GM13977 (cell line): ENCODE measurements at places on chromosomes 1 and 21.

DNA sequence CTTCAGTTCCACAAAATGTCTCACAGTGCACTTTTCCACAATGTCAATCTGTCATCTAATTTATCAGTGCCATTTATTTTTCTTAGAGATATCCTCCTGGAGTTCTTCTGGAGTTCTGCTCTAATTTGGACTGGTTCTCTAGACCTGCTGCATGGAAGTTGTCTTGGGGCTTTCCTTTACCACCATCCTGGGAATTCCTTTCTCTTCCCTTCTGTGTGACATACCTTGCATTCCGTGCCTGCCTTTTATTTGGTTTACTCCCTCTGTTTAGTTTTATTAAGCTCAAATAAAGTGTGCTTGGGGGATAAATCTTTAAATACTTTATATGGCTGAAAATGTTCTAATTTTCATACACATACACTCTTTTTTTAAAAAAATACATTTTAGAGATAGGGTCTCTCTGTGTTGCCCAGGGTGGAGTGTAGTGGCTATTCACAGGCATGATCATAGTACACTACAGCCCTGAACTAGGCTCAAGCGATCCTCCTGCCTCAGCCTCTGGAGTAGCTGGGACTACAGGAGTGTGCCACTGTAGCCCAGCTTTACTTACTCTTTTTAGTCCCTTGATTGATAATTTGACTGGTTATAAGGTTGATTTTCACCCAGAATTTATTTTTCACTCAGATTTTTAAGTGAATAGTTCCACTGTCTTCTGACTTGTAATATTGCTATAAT is 14.4 kb downstream of the MTF2 start:
- no peak for DNase-seq

DNA sequence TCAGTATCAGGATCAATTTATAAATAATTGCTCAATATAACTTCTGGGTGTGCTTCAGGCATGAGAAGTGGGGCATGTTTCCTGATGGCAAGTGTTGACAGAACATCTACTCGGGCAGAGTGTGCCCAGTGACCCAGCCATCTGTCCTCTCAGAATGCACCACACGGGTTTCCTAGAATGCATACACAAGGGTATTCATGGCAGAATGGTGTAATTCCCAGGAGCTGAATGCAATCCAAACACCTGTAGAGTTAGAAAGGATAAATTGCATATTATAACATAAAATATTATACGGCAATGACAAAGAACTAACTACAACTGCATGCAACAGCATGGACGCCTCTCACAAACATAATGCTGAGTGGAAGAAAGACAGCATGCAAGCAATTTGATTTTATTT is 391.9 kb downstream of the SIPA1L2 start:
- DNase-seq, result no peak

DNA sequence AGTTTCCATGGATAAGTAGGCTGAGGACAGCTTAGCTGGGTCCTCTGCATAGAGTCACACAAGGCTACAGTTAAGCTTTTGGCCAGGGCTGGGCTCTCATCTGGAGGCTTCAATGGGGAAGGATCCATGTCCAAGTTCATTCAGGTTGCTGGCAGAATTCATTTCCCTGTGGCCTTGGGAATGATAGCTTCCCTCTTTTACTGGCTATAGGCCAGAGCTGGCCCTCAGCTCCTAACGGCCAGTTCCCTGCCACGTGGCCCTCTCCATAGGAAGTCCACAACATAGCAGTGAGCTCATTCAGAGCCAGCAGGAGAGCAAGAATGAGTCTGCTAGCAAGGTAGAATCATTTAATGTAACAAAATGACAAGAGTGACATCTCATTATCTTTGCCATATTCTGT is 15.1 kb upstream of the PODN start:
- no peak for DNase-seq

DNA sequence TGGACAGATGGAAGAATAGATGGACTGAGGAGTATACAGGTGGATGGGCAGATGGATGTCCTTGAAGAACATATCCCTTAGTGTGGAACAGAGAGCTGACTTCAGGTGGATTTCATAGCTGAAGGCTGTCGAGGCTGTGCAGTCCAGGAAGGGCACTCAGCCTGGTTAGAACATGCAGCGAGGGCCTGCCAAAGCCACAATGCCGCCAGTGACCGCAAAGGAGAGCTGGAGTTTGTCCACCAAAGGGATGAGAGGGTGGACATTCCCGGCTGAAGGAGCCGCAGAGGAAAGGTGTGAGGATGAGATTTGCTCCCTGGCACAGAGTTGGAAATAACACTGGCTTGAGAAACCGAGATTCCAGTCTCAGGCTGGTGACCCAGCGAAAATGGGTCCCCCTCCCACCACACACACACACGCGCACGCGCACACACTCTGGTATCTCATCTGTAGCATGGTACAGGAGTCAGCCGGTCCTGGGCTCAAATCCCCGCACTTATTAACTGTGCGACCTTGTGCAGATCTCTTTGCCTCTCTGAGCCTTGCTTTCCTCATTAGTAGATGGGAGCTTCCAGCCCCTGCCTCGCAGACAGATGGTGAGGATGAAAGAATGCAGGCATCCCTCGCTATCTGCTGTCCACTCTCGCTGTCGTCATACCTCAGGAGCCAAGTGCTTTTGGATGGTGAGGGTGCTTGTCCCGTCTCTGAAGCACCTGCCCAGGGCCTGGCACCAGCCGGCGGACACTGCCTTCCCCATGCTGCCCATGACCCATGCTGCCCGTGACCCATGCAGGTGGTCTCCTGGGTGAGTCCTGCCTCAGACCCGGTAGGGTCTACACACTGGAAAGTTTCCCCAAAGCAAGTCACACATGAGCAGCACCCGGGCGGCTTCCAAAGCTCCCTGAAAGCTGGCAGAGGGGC is 26.8 kb upstream of the EFHD2 start:
- no peak for DNase-seq

DNA sequence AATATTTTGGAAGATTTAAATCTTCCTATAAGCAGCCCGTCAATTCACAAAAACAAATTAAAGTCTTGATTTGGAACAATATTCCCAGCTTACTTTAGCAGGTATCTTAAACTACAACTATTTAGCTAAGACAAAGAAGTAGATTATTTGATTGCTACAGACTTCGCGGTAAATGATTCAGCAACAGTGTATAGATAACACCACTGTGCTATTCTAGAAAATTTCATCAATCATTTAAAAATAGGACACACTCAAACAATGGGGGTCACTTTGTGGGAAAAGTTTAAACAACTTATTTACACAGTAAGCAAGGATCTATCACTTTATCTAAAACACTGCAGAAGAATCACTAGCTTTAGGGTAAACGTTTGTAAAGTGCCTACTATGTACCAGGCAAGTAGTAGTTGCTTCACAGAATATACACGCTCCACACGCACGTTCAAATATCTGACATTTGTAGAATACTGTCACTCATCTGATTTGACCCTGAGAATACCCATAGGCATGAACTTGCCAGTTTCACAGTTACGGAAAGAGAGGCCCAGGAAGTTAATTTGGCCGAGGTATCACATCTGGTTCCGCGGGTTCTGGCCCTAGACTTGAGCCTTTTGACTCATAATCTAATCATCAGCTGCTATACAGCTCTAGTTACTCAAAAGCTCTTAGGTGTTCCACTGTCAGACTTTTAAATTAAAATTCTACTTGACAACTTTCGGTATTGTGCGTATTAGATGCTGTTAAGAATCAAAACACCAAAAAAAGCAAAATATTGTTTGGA is 876 bp downstream of the DENND2C start:
- peak; percentile 9 for DNase-seq

- DNase-seq, result peak; percentile 6
These were observed 6.6 kb upstream of the TMEM167B start for GRCh38 chr1:109083923-109084322.

DNA sequence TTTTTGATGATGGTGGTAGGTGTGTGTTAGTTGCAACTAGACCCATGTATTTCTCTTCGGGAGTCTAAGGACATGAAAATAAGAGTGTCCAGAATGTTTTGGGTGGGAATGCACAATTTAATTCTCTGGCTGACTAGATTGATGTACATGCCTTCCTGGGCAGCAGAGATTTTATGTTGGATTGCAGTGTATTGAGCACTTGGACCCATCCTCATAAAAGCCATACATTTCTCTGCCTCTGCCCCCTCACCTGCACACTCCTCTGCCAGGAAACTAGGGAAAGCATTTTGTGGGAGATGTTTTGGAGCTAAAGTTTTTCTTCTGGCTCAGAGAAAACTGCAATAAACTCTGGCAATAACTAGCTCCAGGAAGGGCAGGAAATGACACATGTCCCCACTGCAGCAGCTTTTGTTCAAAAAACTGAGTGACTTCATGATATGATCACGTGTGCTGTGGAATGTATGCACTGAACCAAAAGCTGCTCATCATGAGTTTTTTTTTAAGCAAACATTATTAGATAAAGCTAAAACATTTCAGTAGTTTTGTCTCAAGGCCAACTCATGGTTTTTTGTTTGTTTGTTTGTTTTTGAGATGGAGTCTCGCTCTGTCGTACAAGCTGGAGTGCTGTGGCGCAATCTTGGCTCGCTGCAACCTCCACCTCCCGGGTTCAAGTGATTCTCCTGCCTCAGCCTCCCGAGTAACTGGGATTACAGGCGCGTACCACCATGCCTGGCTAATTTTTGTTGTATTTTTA is 17.6 kb downstream of the RIT1 start:
- no peak for DNase-seq

- DNase-seq, result no peak
These were observed 67.1 kb downstream of the KCNJ15 start for GRCh38 chr21:38323721-38324531.

GRCh38 chr1:98399218-98399617 is 262.3 kb upstream of the SNX7 start:
- DNase-seq, result no peak

DNA sequence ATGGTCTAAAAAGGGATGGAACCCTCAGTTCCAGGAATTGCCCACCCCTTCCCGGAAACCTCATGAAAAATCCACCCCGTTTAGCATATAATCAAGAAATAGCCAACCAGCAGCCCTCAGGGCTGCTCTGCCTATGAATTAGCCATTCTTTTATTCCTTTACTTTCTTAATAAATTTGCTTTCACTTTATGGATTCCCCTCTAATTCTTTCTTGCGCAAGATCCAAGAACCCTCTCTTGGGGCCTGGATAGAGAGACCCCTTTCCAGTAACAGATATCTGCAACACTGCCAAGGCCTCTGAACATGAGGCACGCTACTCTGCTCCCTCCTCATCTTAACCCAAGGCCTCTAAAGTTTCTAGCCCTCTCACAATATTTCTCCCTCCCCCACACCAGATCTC is 58.9 kb upstream of the POU2F1 start:
- DNase-seq, result no peak

DNA sequence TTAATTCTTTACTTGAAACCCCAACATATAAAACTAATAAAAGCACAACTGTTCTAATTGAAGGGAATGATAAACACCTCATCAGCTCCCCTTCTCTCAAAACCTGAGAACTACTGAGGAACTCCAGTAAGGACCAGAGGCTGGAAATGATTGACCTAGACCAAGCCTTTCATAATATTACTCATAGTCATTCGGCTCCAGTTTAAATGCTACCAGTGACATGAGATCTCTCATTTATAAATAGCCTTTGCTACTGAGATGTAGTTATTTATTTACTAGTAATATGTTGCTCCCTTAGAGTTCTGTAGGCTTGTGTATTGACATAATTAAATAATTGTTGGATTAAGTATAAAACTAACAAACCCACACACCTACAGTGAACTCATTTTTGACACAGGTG is 209.8 kb upstream of the PRMT6 start:
- DNase-seq, result no peak

DNA sequence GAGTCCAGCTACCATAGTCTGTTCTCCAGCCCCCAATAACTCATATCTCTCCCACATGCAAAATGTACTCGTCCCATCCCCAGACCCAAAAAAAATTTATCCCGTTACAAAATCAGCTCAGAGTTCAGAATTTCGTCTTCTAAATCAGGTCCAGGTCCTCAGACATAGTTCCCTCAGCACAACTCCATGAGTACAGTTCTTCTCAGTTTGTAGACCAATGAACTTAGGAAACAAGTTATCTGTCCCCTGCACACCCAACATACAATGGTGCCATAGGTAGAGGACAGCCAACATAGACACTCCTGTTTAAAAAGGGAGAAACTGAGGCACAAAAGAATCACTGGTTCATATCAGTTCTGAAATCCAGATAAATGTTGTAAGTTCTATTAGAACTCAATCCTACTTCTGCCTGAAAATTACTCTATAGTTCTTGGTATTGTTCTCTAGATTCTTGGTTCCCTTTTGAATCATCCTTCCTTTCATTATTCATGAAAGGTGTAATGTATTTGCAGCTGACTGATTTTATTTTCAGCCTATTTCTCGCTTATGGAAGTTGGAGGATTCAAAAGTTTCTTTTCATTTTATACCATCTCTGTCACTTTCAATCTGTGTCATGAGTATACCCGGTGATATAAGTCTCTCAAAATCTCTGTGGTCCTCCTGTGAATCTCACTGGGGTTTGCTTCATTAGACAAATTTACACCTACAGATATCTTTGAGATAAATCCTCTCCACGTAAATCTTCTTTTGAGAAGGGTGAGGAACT is 75.8 kb upstream of the TSPAN2 start:
- no peak for DNase-seq

DNA sequence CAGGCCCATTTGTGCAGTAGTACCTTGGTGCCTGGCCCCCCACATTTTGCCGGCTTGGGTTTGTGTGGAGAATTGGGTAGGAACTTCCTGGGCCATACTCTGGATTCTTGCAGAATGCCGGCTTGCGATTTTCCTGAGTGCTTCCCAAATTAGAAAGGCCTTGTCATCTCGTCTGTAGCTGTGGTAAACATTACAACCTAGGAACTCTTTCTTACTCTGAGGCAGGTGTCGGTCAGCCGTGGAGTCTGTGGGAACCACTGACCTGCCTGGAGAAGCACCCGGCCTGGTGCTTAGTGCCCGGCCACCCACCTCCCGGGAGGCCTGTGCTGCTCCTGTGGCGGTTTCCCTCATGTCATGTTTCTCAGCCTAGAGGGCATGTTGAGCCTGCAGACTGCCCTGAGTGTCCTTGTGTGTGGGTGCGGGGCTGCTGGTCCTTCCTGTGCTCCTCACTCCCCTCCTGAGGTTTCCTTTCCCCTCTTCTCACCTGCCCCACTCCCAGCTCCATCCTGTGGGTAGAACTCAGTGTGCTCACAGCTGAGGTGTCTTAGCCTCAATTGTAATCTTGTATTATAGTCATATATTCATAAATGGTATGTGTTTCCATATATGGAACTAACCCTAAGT is 64.7 kb downstream of the S100B start:
- DNase-seq, result no peak

DNA sequence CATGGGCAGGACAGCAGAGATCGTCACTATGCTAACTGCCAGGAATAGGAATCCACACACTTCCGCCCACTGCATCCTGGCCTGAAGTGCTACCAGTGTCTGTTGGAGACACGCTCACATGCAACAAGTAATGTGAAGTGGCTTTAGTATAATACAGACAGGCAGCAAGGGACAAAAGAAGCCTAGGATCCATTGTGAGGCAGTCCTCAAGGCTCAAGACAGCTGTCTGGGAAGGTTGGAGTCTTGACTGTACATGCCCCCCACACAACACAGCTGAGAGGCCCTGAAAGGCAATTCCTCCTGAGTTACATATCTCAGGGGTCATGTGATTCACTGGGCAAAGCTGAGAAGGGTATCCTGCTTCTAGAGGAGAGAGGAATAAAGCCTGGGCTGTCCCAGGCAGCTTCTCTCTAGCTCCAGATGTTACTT is 39.9 kb upstream of the CD1D start:
- DNase-seq, result no peak
